ENCODE measurements at places on chromosomes 3 and 15.

DNA sequence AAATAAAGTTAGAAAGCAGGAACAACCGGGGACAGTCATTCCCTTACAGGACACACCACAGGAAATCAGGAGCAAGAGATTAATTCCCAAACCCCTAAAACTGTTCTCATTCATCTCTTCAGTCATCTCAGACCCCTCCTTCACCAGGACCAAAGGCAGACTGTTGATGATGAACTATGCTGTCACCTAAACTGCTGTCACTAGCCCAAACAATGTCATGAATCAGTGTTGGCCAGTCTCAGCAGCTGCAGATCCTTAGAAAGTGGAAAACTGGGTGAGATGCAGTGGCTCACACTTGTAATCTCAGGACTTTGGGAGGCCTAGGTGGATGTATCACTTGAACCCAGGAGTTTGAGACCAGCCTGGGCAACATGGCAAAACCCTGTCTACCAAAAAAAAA lies 909.6 kb downstream of the ROBO1 start:
- no peak for DNase-seq

DNA sequence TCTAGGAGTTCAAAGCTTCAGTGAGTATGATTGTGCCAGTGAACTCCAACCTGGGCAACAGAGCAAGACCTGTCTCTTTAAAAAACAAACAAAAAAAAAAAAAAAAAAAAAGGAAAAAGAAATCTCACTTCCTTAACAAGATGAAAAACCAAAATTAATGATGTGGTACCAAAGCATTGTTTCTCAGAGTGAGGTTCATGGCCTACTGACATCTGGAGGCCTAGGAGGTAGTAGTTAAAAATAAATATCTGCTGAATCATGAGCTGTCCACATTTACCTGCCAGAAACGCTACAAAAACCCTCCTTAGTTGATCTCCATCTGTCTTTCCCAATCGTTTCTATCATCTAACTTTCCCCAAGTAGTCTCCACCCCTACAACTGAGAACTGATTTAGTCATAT lies 51.2 kb downstream of the EPHA6 start:
- DNase-seq, result no peak

GRCh38 chr3:117435506-117435905 lies 725.9 kb downstream of the TUSC7 start:
- no peak for DNase-seq

GRCh38 chr3:43330981-43331380 lies 44.6 kb downstream of the SNRK start:
- DNase-seq, result no peak

DNA sequence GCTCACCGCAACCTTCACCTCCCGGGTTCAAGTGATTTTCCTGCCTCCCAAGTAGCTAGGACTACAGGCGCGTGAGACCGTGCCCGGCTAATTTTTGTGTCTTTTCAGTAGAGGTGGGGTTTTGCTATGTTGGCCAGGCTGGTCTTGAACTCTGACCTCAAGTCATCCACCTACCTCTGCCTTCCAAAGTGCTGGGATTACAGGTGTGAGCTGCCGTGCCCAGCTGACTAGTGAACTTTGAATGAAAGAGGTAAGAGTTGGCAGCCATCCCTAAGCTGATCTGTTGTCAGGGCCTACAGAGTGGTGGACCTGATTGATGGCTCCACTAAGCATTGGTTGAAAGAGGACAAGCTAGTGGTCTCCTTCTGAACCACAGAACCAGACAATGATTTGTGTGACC lies 15.3 kb downstream of the PXK start:
- no peak for DNase-seq

Measured in effector memory CD4-positive, alpha-beta T cell (primary cell).